ENCODE measurements at places on chromosomes 5 and 9.

DNA sequence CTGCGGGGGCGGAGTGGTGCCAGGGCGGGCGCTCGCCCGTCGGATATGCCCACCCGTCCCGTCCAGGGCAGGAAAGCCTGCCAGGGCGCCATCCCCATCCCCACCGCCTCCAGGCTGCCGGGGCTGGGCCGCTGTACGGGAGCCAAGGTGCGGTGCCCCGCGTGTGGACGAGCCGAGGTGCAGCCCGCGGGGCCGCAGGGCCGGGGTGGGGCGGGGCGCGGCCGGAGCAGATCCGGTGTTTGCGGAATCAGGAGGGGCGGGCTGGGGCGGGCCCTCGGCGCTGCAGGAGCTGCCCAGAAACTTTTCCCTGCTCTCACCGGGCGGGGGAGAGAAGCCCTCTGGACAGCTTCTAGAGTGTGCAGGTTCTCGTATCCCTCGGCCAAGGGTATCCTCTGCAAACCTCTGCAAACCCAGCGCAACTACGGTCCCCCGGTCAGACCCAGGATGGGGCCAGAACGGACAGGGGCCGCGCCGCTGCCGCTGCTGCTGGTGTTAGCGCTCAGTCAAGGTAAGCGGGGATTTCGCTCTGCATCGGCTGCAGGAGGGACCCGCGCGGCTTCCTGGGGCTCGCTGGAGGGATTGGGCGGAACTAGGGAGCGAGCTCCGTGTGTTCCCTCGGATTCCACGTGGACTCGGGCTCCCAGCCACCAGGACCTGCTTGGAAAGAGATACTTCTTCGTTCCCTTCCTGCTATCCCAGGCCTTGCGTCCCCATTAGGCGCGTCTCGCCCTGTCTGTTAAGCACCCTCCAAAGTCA lies at the start of gene ITGA2:
TSS of gene ITGA2 (plus strand) at position 328 of the 756 bp plus-strand sequence. CDS start at position 445, 117 bp downstream.
- peak; percentile 31 for DNase-seq

GRCh38 chr9:94799578-94800264 lies 73.2 kb downstream of the AOPEP start:
- DNase-seq: no peak

DNA sequence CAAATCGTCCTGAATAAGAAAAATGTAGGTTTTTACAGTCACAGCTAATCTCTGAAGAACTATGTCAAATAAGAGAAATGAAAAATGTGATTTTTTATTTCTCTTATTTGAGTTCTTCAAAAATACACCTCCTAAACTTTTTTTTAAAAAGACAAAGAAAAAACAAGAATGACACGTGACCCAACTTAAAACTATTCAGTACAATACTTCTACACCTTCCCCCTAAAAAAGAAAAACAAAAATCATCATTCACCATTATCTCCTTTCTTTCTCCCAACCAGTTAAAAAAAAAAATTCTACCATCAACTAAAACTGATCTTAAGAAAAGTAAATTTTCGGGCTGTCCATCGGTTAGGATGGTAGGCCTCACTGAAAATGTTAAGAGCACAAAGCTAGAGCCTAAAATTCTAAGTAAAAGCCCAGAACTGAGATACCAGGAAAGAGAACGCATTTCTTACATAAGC lies 2.1 kb downstream of the RNF145 start:
- no peak for DNase-seq

DNA sequence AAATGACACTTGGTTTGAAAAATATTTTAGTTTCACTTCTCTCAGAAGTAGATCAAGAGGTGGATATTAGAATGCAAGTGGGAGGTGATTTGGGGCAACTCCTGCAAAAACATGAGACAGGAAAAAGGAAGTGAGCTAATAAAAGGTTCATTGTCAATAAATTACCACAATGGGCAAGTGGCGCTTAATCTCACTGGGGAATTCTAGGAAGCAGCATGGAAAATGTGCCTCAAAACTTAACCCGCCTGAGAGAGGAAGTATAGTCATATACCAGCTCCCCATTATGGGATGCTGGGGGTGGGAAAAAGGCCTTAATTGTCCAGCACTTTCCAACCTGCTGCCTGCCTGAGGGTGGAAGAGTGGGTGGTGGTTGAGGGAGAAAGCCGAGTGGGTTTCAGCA lies 204.1 kb downstream of the ELAVL2 start:
- no peak for DNase-seq

DNA sequence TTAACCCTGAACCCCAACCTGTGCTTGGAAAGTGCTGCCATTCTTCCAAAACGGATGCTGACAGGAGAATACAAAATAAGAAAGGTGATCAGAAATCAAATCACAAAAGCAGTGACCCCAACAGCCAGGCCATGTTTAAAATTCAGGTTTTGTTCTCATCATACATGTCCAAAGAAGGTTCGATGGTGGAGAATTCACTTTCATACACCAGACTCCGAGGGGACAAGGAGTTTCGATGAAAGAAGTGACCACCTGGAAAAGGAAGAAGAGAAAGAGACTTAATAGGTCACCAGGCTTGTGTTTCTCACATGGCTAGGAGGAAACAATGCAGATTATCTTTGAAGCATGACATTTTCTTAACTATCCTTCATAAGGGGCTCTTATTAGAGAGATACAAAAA lies 12.5 kb upstream of the TBC1D9B start:
- no peak for DNase-seq

DNA sequence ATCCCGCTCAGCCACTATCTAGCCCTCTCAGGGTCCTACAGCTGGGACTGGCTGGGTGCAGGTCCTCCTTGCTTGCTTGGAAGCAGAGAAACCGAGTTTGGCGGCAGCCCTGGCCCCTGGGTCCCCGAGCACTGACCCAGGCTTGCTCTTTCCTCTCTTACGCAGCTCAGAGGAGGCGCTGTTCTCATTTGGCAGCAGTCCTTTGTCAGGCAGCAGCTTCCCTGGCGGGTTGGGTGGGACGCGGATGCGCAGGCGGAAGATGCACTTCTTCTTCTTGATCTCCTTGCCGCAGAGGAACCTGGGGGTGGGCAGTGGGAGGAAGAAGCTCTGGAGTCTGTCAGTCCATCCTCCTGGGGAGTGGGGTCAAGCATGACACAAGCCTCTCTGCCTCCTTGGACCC lies 14.5 kb downstream of the PHF19 start:
- no peak for DNase-seq

- no peak for DNase-seq
Observed at GRCh38 chr5:158756871-158757270, 342.8 kb downstream of the EBF1 start.

DNA sequence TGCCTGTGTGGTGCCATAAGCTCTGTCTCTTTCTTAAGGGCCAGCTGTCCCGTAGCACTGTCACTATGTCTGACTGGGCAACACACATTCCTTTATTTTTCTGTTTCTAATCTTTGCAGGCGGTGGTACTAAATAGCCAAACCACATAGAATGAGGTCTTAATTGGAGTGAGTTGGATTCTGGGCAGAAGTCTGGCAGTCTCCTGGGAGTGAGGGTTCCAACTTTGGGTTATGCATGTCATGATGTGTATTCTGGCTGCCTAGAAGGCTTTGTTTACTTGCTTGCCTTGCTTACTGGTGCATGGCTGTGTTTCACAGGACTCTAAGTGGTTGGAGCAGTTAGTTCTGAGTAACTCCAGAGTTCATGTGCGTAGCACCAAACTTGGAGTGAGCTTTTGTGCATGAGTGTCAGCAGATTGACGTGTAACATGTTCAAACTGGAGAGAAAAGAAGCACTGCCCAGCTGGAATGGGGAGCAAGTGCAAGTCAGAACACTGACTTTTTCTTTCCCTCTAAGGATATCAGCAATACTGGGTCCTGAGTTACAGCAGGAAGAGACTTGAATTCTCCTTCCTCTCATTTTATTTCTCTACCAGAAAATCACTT lies 185.8 kb downstream of the PCSK1 start:
- DNase-seq: no peak

- no peak for DNase-seq
Observed at GRCh38 chr5:144332265-144332664, 161.6 kb downstream of the KCTD16 start.
